ENCODE measurements at places on chromosomes 6 and 20. TPM values are rescaled to one million over a fixed set of nuclear protein-coding genes. Genes with fewer than 3 reads are reported as not detected.
A peak's percentile ranks its signal among the peaks of the same experiment; 100 is the strongest.

GRCh38 chr6:78340755-78341154, 526.6 kb upstream of the IRAK1BP1 start:
- H3K4me3 ChIP-seq = no peak overlapping the region
- no peaks in the 10 kb centered on the region for H3K36me3 ChIP-seq
- H3K27ac ChIP-seq = no peak overlapping the region
- DNase-seq = no peak

GRCh38 chr20:47850146-47850545, 64.9 kb upstream of the SULF2 start:
- H3K4me1 ChIP-seq = no peaks in the 10 kb centered on the region
- H3K27ac ChIP-seq = no peak overlapping the region
- H3K4me3 ChIP-seq = no peak overlapping the region
- no peak for DNase-seq

GRCh38 chr6:5565971-5566370, 304.7 kb downstream of the FARS2 start:
- H3K4me1 ChIP-seq = peaks cover 21% of the 10 kb centered on the region
- H3K27me3 ChIP-seq = no peaks in the 10 kb centered on the region
- H3K36me3 ChIP-seq = peaks cover 7% of the 10 kb centered on the region
- H3K27ac ChIP-seq = no peak overlapping the region
- no peak overlapping the region for H3K4me3 ChIP-seq
- no peak for DNase-seq

The ZKSCAN3 gene
- total RNA-seq = 3.1 TPM

DNA sequence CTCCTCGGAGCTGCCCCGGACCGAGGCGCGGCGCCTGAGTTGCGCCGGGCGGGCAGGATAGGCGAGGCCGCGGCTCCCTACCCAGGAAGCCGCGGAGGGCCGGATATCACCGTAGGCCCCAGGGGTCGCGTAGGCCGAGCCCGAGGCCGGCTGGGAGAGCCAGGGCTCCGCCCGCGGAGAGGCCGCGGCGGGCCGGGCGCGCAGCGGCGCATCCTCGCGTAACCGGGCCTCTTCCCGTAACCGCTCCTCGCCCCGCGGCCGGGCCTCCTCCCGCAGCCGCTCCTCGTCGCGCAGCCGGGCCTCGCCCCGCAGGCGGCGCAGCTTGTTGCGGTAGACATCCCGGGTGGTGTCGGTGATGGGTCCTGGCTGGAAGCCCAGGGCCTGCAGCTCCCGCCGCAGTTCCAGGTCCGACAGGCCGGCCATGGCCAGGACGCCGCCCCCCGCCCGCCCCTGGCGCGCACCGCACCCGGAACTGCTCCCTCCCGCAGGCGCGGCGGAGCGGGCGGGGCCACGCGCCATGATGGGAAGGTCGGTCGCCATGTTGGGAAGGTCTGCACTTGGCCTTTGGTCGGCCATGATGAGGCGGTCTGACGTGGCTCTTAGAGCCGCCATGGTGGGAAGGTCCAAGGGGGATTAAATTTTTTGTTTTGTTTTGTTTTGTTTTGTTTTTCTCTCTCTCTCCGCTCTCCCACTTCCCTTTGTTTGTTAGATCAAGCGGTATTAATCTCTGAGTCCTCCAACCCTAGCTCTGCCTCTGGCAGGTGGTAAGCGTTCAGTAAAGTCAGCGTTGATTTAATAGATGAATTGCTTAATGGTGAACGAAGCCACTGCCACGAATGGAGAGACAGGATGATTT, at the start of gene LEMD2:
Gene LEMD2 (minus strand): TSS at position 437 of the 856 bp plus-strand sequence. CDS start 14 bp downstream, at position 423.
- H3K4me3 ChIP-seq = peak within 1 kb of the TSS; percentile 96
- no peaks in the 10 kb centered on the region for H3K27me3 ChIP-seq
- peaks cover 28% of the 10 kb centered on the region for H3K36me3 ChIP-seq
- H3K4me1 ChIP-seq = peaks cover 47% of the 10 kb centered on the region
- H3K27ac ChIP-seq = peak within 1 kb of the TSS; percentile 99

DNA sequence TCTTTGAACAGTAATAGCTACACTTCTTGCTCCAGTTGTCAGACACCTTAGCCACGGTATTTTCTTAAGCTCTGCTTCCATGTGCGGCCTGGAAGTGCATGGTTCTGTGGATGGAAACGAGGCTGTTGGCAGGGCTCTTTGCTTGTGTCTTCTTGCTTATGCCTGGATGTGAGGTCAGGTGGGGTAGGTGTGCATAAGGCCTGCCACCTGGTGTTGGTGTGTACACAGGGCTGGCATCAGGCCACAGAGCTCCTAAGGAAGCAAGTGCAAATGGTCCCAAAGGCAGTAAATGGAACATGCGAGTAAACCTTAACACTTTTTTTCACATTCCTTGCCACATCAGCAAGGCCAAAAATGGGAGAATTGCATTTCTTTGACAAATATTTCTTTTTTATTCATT, 158.1 kb upstream of the GMDS start:
- H3K27ac ChIP-seq = no peak overlapping the region
- H3K4me1 ChIP-seq = no peaks in the 10 kb centered on the region
- H3K4me3 ChIP-seq = no peak overlapping the region
- H3K36me3 ChIP-seq = peaks cover 3% of the 10 kb centered on the region
- H3K27me3 ChIP-seq = no peaks in the 10 kb centered on the region
- no peak for DNase-seq

DNA sequence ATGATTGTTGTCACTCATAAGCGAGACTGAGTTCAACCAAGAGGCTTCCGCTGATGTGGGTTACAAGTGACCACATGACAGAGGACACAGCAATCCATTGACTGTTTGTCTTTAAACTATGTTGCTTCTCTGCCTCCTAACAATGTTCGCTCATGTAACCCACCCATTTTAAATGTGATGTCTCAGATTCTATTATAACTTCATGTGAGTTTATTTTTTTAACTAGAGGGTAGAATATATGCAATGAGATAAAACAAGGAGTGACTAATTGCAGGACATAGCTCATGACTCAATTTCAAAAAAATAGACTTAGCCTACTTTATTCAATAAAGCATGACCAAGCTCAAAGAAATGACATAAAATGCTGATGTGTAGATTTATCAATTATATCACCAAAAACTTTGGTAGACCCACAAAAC, 119.2 kb upstream of the SASH1 start:
- peaks cover 42% of the 10 kb centered on the region for H3K27me3 ChIP-seq
- H3K4me3 ChIP-seq = no peak overlapping the region
- H3K36me3 ChIP-seq = no peaks in the 10 kb centered on the region
- DNase-seq = no peak
- H3K4me1 ChIP-seq = no peaks in the 10 kb centered on the region
- no peak overlapping the region for H3K27ac ChIP-seq
